ENCODE measurements at places on chromosomes 3 and 15. TPM values are rescaled to one million over a fixed set of nuclear protein-coding genes. Genes with fewer than 3 reads are reported as not detected.

- DNase-seq: no peak
Observed at GRCh38 chr3:25584011-25584789, 80.5 kb downstream of the TOP2B start.

GRCh38 chr15:38377636-38378035, 76.3 kb upstream of the FAM98B start:
- DNase-seq: no peak

- DNase-seq: no peak
Observed at GRCh38 chr3:15428539-15428938, 1.1 kb downstream of the EAF1 start.

DNA sequence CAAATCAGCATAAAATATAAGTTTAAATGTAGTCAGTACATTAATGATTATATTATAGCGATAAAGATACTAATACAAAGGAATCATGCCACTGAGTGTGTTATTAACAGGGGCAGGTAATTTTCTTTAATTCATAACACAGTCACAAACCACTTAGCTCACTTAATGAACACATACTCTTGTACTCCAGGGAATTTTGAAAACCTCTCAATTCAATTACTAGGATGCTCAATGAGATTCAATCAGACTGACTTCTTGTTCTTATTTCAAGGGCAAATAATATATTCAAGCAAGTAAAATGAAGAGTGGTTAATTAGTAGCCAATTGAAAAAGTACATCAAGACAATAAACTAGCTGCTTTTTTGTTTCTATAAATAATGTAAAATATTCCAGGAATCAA, 5.8 kb upstream of the SUCNR1 start:
- no peak for DNase-seq

DNA sequence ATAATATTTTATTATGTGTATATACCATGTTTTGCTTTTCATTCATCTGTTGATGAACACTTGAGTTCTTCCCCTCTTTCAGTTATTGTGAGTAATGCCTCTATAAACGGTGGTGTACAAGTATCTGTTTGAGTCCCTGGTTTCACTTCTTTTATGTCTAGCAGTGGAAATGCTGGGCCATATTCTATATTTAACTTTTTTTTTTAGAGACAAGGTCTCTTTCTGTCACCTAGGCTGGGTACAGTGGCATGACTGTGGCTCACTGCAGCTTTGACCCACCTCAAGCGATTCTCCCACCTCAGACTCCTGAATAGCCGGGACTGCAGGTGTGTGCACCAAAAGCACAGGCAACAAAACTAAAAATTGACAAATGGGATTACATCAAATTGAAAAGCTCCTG, 19.9 kb downstream of the GOLM2 start:
- no peak for DNase-seq

GRCh38 chr15:38128921-38129320, 123.7 kb upstream of the SPRED1 start:
- DNase-seq: no peak

GRCh38 chr3:12486916-12487315, 2.6 kb downstream of the TSEN2 start:
- DNase-seq: no peak

DNA sequence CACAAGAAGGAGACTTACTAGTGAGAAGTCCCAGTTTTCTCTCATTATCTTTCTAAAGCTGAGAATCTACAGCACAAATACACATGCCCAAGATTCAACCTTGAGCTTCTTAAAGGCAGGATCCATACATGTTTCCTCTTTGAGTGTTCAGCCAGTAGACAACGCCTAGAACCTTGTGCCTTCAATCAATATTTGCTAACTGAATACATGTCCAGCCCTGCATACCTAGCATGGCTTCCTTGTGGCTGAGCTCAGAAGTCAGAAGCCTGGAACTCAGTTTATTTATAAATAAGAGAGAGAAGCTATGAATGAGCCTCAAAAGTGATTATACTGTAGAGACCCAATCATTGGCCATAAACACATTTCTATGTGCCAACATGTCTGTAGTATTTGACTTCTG, 43.5 kb downstream of the ACP3 start:
- DNase-seq: no peak

GRCh38 chr3:139260793-139261736, 82.8 kb upstream of the MRPS22 start:
- no peak for DNase-seq

GRCh38 chr15:39429898-39430357, 151.0 kb upstream of the THBS1 start:
- DNase-seq: no peak

DNA sequence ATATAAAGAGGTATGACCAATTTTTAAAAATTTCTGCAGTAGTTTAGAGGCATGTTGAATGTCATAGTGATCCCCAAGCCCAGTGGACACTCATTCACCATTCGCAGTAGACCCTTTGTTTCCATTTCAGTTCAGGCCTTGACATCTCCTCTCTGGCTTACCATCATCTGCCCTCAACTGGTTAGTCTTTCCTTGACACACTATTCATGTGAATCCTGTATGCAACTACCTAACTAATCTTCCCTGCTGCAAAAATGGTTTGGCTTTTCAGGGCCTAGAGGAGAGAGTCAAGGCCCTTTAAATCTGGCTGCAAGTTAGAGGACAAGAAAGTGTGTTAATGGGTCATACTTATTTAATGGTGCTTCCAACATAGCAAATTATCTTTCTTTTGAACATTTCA, 10.9 kb downstream of the APH1B start:
- DNase-seq: no peak

DNA sequence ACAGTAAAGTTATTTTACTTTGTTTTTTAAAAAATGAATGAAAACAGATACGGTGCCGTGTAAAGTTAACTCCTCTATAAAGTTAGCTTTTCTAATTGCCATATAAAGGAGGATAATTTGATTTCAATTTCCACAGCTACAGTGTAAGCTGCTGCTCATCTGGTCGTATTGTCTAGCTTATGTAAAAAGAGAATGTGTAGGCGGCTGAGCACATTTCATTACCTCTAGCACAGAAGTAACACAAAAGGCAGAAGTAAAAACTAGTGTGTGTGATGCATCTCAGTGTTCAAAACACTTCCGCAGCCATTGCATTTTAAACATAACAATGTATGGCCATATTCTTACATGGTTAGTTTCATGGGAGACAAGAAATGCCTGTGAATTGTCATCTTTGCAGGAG, 105.0 kb upstream of the P2RY1 start:
- no peak for DNase-seq

GRCh38 chr3:94372026-94372425, 309.2 kb downstream of the NSUN3 start:
- no peak for DNase-seq

- no peak for DNase-seq
Observed at GRCh38 chr15:70120958-70121623, 23.4 kb upstream of the TLE3 start.

DNA sequence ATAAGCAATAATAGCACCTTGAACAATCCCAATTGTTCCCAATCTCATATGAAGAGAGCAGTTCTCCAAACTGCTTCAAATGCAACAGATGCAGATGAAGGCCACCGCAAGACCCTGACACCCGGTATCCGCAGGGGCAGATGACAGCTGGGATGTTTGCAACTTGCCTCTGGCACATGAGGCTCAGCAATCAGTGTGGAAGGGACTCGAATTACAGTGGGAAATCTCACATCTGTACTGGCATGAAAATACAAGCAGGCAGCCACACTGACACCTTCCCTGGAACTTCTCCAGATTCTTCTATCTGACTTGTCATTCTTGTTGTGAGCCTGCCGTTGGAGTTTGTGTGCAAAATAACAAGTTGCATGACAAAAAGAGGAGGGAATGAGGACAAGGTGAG, 68.8 kb downstream of the WDR76 start:
- no peak for DNase-seq

DNA sequence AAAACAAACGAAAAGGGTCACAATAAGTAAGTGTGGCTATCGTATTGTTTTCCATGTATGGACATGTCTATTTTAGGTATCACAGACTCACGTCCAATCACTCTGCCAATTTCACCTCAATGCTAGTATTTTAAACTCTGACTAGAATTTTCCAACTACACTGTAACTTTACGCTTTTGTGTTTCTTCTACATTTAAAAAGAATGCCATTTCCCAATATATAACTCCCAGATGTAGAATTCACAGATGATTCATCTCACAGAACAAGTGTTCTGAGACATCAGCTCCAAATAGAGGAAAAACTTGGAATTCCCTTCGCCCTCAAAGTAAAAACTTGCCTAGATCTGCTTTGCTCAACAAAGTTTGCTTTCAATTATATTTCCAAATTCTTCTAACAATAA, 14.2 kb downstream of the LRIG1 start:
- no peak for DNase-seq

DNA sequence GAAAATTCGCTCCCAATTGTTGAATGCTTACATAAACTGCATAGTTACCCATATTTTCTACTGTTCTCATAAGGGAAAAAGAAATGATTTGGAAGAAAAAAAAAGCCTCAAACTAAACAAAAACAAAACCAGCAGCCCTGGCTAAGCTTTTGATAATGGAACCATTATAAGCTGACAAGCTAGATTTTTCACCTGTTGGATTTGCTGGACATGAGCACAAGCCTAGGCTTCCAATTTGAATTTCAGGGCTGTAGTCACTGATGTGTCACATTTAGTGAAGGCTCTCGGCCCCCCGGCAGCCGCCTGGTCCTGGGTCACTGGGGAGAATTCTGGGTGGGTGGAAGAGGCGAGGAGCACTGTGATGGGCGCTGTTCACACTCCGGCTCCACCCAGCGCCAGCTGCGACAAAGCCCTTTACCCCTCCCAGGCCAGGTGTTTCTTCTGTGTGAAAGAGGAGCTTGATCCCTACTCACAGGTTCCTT, 4.6 kb downstream of the FBXL22 start:
- no peak for DNase-seq

The ITGA11 gene
- 0.97 TPM for polyA plus RNA-seq

The DOCK3 gene
- polyA plus RNA-seq: 0.91 TPM

The HRG gene
- polyA plus RNA-seq: not detected

The ROBO1 gene
- polyA plus RNA-seq: 0.52 TPM

The ECE2 gene
- not detected for polyA plus RNA-seq

The MUC4 gene
- not detected for polyA plus RNA-seq

The PCYT1A gene
- polyA plus RNA-seq: 88.2 TPM

The PEX11A gene
- polyA plus RNA-seq: 11.0 TPM

The CSK gene
- polyA plus RNA-seq: 15.1 TPM

The CCDC39 gene
- not detected for polyA plus RNA-seq

The LRRC2 gene
- 8.3 TPM for polyA plus RNA-seq

The ATP8B4 gene
- 0.31 TPM for polyA plus RNA-seq

The MBD4 gene
- polyA plus RNA-seq: 30.4 TPM

The HYKK gene
- 1.1 TPM for polyA plus RNA-seq

Data from psoas muscle (tissue), 8 donors.